Stimulated activated CD4-positive, alpha-beta T cell treated with anti-CD3 and anti-CD28 coated beads, Interleukin-12 subunit alpha, Interleukin-12 subunit beta, amount 100 ng/mL, for 4 hours (primary cell): ENCODE measurements at places on chromosomes 2 and 18.

- no peak for DNase-seq
Observed at GRCh38 chr2:10584242-10584753, 105.5 kb downstream of the NOL10 start.

DNA sequence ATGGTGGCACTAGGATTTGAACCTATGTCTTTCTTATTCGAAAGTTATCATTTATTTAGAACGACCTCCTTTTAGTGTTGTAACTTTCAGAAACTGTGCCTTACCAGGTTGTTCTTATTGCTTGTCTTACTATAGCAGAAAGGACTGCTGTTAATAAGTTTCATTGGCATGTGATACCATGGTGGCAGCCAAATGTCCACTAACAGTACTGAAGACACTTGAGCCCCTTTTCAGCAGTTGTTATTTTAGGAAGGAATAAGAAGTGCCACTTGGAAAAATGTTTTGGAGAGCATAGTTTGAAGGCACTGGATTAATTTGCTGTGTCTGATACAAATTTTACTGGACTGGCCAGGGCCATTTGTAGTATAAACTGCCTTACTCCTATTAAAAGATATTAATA lies 37.7 kb downstream of the CEP192 start:
- DNase-seq, result no peak

- DNase-seq, result no peak
Observed at GRCh38 chr2:236659758-236660150, 90.1 kb downstream of the ACKR3 start.

GRCh38 chr2:88006912-88007439 lies 9.4 kb downstream of the RNU2-63P start:
- no peak for DNase-seq

GRCh38 chr2:7473135-7473771 lies 556.0 kb downstream of the RNF144A start:
- no peak for DNase-seq

DNA sequence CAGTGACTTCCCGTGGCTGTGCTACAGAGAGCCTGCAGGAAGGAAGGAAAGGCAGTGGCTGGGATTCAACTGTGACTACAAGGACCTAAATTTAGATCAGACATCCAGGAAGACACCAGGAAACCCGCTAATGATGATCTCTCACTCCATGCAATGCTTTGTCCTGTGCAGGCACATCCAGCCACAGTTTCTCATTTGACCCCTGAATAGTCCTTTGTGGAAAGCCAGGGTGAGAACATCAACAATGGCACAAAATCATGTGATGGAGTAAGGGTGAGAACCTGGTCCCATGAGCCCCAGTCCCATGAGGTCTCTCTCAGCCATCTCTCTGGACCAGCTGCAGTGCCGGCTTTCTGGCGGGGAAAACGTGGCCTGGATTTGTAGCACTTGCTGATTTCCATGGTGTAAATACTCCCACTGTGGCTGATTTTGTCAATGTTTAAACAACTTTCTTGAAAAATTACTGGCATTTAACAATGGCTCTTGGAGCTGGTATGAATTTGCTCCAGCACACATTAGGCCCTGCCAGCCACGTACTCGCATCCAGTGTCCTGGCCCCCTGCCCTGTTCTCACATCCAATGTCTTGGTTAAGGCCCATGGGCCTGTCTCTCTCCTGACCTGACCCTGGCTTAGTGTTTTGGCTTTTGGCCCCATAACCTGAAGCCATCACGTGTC lies 159.0 kb upstream of the HAAO start:
- no peak for DNase-seq

- no peak for DNase-seq
Observed at GRCh38 chr18:55265984-55266383, 306.7 kb upstream of the CCDC68 start.

DNA sequence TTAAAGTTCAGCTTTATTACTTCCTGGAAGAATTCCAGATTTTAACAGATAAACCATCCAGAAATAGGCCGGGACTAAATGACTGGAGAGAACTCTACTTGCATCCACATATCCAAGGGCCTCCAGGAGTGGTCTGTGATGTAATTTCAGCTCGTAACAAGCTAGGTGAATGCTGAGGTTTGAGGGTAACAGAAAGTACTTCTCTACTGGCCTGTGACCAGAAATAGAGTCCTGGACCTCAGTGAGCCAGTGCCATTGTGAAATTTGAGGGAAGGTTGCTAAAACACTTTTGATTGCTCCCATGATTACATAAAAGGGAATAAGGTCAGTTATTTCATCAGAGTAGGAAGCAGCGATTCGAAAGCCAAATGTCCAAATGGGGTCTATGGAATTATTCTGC lies 158.1 kb downstream of the DOCK10 start:
- no peak for DNase-seq

- DNase-seq, result no peak
Observed at GRCh38 chr2:132374961-132375360, 41.6 kb upstream of the GPR39 start.

DNA sequence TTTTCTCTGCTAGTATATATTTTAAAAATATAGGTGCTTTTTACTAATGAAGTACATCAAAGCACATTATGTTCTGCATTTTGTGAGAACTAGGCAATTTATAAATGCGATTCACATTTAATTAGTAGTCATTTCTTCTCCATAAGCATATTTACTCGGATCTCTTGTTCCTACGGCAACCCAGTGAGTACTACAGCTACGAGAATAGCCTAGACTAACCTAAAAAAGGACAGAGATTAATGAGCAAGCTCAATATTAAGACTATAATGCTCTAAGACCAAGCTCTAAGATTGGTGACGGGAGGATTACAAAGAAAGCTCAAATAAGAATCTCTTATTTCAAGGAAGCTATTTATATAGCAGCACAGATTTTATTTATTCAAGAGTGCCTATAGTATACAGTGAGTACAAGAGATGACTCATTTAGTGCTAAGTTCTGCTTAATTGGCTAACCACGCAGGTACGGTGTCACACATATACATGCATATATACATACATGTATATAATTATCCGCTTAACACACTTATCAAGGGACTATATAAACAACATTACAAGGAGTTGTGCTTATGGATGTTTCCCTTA lies 364.7 kb downstream of the GPD2 start:
- no peak for DNase-seq

DNA sequence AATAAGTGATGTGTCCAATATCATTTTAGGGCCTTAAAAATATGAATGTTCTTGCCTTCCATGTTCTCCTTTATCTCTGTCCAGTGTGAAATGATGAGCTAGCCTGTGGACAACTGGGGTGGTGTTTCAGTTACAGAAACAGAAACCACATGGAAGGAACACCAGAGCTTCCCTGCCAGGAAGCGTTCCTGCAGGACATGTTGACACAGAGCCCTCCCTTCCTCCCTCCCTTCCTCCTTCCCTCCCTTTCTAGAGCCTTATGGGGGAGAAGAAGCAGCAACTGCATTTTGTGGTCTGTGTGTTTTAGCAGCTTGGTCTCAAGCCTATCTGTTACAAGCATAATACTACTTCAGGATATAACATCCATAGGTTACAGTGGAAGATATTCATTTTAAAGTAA lies 539.7 kb upstream of the NETO1 start:
- DNase-seq, result no peak

GRCh38 chr2:192888109-192888508 lies 693.4 kb upstream of the TMEFF2 start:
- DNase-seq, result no peak

- DNase-seq, result no peak
Observed at GRCh38 chr2:129708221-129708967, 271.1 kb upstream of the RAB6C start.

GRCh38 chr2:147442816-147443215 lies 402.0 kb upstream of the ACVR2A start:
- no peak for DNase-seq

- no peak for DNase-seq
Observed at GRCh38 chr2:109348190-109348589, 219.2 kb downstream of the SH3RF3 start.

DNA sequence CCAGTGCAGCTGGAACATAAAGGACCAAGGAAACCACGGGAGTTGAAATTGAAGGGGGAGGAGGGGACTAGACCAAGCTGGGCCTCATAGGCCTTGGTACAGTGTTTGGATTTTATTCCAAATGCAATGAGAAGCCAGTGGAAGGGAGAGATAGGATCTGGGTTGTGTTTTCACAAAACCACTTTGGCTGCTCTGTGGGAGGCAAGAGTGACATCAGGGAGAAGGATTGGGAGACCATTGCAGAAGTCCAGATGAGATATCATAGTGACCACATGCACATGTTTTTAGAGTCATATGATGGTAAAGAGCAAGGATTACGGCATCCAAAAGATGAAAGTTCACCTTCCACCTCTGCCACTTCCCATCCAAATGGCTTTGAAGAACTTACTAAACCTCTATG lies 210.2 kb downstream of the PAX3 start:
- DNase-seq, result no peak

DNA sequence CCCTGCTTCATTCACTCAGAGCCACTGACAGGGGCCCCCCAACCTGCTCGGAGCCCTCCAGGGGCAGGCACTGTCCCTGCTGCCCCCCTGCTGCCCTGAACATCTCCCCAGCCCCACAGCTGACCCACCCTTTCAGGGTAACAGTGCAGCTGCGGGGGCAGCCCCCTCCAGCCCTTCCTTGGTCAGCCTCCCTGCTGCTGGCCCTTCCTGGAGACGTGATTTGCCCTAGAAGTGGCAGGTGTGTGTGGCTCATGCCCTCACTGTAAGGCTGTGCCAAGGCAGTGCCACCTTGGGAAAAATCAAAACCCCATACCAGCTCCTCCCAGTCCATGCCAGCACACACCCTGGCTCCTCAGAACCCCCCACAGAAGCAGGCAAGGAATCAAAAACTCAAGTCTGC lies 184.2 kb upstream of the HDAC4 start:
- DNase-seq, result no peak

- no peak for DNase-seq
Observed at GRCh38 chr2:20998972-20999905, 44.6 kb downstream of the APOB start.

DNA sequence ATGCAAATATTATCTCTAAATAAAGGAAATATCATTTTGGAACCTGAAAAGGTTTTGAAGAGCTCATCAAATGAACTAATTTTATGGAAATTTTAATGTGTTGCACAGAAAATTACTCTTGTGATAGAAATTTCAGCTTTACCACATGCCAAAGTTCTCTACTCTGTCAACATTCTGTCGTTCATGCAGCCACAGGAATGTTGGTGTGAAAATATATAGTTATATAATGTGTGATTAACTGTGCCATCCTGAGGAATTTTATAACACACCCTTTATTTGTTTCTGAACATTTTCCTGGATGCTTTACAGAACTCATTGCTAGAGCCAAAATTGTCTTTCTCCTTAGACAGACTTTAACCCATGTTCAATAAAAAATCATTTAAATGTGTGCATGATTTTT lies 202.5 kb upstream of the SLC8A1 start:
- no peak for DNase-seq

DNA sequence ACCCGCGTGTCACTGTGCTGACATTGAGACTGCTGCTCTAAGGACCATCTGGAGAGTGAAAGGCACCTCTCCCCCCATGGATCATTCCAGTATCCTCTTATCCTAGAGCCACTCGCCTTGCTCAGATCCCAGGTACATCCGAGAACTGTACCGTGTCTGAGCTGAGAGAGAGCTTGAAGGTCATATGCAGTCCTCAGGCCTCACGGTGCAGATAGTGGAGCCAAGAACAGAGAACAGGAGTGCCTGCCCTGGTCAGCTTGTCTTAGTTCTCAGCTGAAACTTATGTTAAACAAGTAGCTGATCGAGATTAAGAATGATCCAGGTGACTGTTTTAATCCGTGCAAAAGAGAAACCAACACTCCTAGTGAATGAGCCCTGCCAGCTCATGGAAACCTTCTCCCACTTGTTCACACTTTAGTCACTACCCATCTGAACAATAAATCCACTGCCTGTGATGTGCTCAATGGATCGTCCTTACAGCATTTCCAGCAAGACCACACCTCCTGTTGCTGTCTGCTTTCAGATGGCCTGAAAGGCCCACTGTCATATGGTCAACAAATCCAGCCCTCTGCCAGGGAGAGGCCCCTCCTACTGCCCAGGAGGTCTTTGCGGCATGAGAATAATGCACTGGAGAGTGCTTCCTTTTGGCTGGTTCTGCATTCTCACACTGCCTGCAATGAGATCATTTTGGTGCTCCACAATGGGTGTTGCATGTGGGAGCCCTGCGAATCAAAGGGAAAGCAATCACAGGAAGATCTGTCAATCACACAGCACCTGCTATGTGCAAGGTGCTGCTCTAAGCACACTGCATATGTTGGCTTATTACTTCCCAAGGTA lies 43.7 kb upstream of the APCDD1 start:
- DNase-seq, result no peak

DNA sequence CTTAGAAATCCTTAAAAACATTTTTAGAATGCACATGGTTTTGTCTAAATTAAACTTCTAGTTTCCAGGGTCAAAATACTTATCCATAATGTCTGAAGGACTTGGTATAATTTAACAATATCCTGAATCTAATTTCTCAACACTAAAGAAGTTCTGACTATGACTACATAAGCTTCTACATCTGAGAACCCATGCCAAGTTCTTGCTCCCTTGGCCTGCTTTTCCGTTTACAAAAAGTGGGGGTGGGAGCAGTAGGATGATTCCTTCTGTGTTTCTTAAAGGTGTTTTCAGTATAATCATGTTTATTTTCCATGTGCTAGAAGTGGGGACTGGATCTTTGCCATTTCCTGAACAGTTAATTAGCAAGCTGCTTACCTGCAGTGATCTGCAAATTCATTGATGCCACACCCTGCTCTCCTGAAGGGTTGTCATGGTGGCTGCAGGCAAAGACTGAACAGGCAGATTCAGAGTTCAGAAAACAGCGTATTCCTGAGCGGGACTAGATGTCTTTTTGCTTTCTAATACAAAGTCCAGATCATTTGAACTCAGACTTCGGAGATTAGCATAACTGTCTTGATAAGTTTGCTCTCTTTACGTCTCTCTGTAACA lies 36.2 kb downstream of the ADNP2 start:
- DNase-seq, result no peak

DNA sequence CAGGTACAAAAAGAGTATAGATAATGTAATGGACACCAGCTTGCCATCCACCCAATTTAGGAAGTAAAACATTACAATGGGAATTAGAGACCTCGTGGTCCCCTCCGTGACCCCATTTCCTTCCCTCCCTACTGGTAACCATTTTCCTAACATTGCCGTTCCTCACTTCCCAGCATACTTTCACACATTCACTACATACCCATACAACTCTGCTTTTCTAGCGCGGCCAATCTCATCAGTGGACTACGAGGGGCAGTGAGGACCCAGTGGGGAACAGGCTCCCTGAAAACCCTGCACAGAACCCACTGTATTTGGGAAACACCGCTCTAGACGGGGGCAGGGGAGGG lies 1.1 kb downstream of the ENOSF1 start:
- no peak for DNase-seq

GRCh38 chr18:22136395-22136794 lies 33.0 kb upstream of the GATA6 start:
- DNase-seq, result no peak
